Right hindlimb (tissue), 1 donor: ENCODE measurements at places on chromosomes 12 and 14.
A peak's percentile ranks its signal among the peaks of the same experiment; 100 is the strongest.

GRCh38 chr12:28776220-28776619, 372.9 kb upstream of the FAR2 start:
- DNase-seq: no peak

DNA sequence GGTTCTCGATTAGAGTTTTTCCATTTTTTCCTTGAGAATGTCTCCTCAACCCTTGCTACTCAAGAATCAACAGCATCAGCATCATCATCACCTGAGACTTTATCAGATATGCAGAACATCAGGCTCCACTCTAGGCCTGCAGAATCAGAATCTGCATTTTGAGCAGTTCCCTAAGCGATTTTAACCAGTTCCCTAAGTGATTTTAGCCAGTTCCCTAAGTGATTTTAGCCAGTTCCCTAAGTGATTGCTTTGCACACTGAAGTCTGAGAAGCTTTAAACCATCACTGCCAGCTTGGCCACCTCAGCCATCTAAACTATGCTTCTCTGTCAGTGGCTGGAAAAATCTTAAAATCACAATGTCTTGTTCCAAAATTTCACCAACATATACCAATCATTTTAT, 29.4 kb upstream of the SLC38A1 start:
- DNase-seq: no peak

DNA sequence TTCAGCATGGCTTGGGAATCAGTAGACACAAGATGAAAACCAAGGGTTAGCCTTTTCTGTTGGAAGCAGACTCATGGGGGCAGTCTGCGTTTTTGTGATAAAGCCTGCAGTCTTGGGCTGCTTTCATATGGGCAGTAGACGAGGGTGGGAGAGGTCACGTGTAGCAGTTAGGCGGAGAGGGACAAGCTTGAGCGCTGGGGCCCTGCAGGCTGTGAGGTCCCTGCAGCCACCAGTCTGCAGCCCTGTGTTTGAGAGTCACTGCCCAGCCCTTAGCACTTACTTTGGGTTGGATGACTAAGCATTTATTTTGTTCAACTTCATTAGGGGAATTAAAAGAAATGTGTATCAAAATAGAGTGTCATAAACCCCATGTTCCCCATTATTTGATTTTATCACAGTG, 37.2 kb downstream of the EP400 start:
- no peak for DNase-seq

GRCh38 chr12:68067762-68068376, 78.6 kb downstream of the IFNG-AS1 start:
- DNase-seq: no peak

- no peak for DNase-seq
These were observed 96.3 kb downstream of the ESRRB start for GRCh38 chr14:76472199-76472723.

- DNase-seq: no peak
These were observed 183.0 kb upstream of the ARID2 start for GRCh38 chr12:45546545-45546944.

GRCh38 chr12:92442782-92443181, 260.0 kb upstream of the PLEKHG7 start:
- no peak for DNase-seq

GRCh38 chr12:46677749-46678148, 148.0 kb downstream of the SLC38A4 start:
- no peak for DNase-seq

DNA sequence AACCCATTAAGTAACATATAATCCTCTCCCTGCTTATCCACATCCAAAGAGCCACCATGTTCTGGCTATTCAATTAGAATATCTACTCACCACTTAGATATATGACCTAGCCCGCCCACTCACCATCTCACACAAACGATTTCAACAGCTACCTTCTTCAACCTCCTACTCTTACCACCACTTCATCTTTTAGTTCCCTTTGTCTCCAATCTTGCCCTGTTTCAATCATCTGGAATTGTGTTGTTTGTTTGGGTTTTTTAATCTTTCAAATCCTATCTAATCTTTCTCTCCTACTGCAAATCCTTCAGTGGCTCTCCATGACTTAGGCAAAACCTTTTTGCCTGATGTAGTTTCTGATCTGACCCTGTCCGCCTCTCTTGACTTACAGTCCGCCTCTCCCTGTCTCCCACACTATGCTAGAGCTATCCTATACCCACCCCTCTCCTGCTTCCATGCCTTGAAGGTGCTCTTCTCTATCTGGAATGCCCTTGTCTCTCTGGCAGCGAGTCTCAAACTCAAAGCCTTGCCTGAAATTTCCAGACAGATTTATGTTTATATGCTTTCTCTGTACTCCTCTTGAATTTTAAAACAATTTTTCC, 161.0 kb upstream of the CRY1 start:
- no peak for DNase-seq

DNA sequence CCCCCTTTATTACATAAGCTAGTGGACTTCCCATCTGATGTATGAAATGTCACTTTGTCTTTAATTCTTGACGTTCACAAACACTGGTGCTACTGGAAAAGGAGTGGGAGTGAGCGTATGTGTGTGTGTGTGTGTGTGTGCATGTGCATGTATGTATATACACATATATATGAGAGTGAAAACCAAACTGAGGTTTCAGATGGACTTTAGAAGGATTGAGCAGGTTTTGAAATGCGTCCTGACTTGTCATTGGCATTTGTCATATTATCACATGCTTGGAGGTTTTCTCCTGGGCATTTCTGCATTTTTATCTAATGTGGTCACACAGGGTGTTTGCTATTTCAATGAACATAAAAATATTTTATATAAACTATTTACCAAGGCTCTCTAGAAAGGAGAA, 1085.9 kb downstream of the BCL11B start:
- no peak for DNase-seq

- peak; percentile 24 for DNase-seq
These were observed 32.6 kb downstream of the SLC35F4 start for GRCh38 chr14:57833323-57833722.

GRCh38 chr14:59199205-59199604, 10.7 kb downstream of the DAAM1 start:
- no peak for DNase-seq

DNA sequence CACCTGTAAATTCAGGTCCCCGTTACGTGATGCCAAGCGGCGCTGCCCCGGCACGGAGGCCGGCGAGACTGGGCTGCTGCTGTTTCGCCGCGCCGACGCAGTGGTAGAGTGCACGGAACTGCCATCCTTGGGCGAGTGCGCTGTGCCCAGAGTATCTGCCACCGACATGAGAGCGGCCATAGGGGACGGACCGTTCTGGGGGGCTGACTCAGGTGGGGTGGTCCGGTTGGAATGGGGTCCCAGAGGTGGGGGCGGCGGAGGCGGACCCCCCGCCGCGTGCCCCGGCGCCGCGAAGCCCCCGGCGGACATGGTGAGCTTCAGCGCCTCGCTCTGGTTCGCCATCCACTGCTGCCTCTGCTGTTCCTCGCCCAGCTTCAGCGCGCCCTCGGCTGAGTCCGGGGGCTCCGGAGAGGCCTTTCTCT, 2.8 kb downstream of the IRF2BPL start:
- DNase-seq: no peak

DNA sequence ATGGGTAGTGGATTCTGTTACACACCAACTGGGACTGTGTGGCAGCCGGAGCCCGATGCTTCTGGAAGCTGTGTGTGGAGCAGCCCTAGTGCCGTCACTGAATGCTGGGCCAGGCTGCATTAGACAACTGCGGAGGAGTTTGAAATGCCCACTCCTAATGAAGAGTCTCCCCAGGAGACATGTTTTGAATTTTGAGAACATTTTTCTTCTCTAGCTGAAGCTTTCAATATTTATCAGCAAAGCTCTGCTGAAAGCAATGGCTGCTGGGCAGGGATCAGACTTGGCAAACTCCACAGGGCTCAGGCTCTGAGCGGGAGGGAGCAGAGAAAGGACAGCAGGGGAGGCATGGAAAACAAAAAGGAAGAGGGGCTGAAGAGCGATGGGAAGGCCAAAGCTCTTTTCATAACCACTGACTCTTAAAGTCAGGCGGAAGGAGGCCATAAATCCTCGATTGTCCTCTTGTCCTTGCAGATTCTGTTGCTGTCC, 189.1 kb downstream of the MON2 start:
- peak; percentile 37 for DNase-seq

DNA sequence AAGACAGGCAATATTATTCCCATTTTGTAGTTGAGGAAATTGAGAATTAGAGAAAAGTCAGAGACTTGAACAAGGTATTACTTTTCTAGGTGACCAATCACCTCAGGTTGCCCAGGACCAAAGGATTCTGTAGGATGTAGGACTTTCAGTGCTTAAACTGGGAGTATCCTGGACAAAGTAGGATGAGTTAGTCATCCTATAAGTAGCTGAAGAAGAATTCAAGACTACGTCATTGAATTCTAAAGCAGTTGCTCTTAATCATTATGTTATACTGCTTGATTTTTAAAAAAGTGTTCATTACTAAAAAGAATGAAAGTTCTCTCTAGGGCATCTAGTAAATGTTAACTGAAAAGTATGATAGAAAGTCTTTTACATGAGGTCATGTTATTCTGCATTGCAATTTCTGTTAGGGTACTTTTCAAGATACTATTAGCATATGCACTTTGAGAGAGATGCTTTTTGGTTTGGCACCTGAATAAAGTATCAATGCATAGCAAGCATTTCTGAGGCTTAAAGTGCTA, 101.7 kb downstream of the RTN1 start:
- no peak for DNase-seq

DNA sequence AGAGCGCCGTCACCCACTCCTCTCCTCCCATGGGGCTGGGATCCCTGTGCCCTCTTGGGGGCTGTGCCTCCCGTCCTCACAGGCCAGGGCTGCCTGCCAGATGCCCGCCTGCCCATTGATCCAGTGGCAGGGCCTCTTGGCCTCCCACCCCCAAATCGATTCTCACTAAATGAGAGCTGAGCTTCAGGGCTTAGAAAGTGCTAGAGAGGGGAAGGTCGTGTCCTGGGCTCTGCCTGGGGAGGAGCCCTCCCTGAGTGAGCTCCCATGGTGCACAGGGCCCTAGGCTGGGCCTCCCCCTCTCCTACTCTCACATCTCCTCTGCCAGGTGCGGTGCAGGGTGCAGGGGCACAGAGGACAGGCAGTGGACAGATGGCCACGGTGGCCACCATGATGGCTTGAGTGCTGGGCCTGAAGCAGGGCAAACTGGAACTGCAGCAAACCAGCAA, 9.2 kb downstream of the BEGAIN start:
- DNase-seq: peak; percentile 14

DNA sequence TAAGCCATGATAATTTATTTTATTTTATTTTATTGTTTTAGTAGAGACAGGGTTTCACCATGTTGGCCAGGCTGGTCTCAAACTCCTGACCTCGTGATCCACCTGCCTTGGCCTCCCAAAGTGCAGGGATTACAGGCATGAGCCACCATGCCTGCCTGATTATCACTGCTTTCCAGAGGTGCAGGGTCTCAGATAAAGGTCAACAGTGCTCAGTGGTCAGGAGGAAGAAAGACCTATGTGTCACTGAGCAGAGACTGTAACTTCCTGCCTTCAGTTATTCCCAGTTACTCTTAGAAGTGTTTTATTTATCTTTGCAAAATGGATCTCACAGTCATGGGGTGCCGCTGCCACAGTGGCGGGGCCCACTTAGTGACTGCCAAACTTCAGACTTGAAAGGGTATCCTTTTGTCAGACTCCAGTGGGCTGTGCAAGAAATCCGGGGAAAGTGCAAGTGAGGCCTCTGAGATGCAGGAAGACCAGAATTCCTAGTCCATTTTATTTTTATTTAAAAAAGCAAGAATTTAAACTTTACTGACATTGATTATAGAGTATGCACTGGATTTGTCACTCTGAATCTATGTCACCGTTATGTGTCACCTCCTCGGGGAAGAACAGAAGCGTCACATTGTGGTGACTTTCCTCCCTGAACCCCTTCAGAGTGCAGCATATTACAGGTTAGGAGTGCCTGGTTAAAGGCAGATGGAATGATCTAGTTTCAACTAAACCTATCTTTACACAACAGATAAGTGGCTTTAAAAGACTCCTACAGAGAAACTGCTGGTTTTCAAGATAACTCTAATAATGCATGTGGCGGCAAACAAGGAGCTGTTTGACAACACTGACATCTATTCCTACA, 59.1 kb upstream of the BICD1 start:
- DNase-seq: no peak

DNA sequence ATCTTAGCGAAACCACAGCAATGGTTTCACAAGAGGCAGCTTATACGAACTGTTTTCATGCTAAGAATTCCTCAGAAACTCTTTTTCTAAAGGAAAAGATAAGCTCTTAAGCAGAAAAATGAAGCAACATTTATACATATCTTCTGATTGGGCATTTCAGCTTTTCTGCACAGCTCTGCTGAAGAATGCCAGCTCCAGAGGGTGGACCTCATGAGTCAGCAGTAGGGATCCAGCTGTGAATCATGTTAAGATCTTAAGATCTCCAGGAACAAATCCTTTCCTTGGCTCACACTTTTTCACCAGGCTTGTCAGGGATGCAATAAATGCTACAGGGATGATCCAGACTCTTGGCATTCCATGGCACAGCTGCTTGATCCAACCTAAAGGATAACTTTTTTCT, 477.1 kb upstream of the CCDC196 start:
- no peak for DNase-seq

- no peak for DNase-seq
These were observed 9.5 kb downstream of the TRMT61A start for GRCh38 chr14:103538291-103539055.

GRCh38 chr14:32584079-32584478, 255.0 kb downstream of the AKAP6 start:
- DNase-seq: no peak
